ENCODE measurements at places on chromosomes 6 and 20. TPM values are rescaled to one million over a fixed set of nuclear protein-coding genes. Genes with fewer than 3 reads are reported as not detected.

Gene IPCEF1
- 0.16 TPM for total RNA-seq

Gene TOX2
- not detected for total RNA-seq

Gene LAMA2
- total RNA-seq = 1.7 TPM

DNA sequence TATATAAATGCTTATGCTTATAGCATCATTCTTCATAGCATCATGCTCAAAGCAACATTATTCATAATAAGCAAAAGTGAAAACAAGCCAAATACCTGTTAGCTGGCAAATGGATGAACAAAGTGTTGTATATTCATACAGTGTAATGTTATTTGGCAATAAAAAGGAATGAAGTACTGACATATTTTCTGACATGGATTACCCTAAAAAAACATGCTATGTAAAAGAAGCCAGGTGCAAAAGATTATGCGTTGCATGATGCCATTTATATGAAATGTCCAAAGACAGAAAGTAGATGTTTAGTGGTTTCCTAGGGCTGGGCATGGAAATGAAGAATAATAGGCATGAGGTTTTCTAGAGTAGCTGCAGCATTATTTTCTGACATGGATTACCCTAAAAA, 77.1 kb downstream of the GFRA4 start:
- H3K4me1 ChIP-seq = no peaks in the 10 kb centered on the region
- no peak overlapping the region for H3K27ac ChIP-seq
- DNase-seq = no peak
- H3K4me3 ChIP-seq = no peak overlapping the region

GRCh38 chr6:17086469-17086868, 15.4 kb upstream of the STMND1 start:
- H3K4me3 ChIP-seq = no peak overlapping the region
- H3K27ac ChIP-seq = no peak overlapping the region
- no peaks in the 10 kb centered on the region for H3K36me3 ChIP-seq
- no peaks in the 10 kb centered on the region for H3K27me3 ChIP-seq
- H3K4me1 ChIP-seq = no peaks in the 10 kb centered on the region

DNA sequence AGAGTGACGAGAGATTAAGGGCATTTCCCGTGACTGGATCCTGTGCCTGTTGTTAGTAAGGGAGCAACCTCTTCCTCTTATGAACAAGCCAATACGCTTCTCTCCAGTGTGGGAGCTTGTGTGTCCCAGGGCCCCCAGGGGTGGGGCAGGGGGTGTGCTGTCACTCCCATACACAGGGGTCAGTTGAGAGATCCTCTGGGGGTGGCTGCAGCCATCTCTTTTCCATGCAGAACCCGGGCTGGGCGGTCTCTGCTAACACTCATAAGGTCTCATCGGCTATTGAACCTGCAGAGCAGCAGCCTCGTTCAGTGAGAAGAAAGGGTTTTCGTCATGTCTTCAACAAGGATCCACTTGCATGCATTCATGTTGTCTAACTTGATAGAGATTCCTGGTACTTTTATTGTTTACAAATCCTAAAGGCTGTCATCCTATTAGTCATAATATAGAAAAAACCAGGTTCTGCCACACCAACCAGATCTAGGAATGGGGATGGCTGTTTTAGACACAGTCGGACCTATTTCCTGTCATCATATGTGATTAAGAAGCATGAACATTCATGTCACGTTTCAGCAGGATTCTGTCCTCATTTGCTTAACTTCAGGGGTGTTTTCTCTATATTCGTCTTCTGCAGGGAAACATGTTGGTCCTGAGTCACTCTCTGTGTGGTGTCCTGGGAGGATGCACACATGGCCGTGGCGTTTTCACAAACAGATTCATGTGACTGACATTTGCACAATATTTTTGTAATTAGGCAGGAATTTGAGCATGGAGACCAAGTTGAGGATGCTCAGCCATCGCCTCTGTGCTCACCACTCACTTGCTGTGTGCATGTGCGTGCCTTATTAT, 13.3 kb upstream of the THBS2 start:
- DNase-seq = no peak
- no peak overlapping the region for H3K27ac ChIP-seq
- peaks cover 15% of the 10 kb centered on the region for H3K4me1 ChIP-seq
- H3K36me3 ChIP-seq = no peaks in the 10 kb centered on the region

- DNase-seq = no peak
- no peak overlapping the region for H3K27ac ChIP-seq
- no peaks in the 10 kb centered on the region for H3K4me1 ChIP-seq
- no peaks in the 10 kb centered on the region for H3K36me3 ChIP-seq
- no peaks in the 10 kb centered on the region for H3K27me3 ChIP-seq
Measured at GRCh38 chr20:39270837-39271604, 308.9 kb downstream of the DHX35 start.

GRCh38 chr6:161226009-161226964, 47.6 kb downstream of the AGPAT4 start:
- peaks cover 21% of the 10 kb centered on the region for H3K4me1 ChIP-seq
- H3K36me3 ChIP-seq = no peaks in the 10 kb centered on the region
- H3K27me3 ChIP-seq = no peaks in the 10 kb centered on the region
- H3K4me3 ChIP-seq = no peak overlapping the region

DNA sequence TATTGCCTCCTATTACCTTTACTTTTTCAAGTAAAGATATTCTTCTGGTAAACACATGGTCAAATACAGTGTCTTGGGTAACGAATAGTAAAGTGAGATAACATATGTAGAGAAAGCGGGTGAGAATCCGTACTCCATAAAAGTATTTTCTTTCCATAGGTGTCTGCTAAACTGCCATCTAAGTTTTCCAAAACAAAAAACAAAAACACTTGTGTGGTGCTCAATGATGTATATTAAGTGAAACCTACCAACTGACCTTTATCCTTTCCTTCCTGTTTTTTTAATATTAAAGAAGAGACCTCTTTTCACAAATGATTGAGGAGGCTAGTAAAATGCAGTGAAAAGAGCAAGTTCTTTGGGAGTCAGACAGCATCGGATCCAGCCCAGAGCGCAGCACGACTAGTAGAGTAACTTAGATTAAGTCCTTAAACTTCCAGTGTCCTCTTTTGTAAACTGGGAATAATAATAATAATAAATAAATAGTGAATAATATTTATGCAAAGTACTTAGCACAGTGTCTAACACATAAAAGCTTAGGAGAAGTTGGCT, 437 bp upstream of the CDKAL1 start:
- peak overlapping the region; percentile 90 for H3K27ac ChIP-seq
- peak overlapping the region; percentile 92 for H3K4me3 ChIP-seq
- DNase-seq = no peak
- H3K4me1 ChIP-seq = peaks cover 8% of the 10 kb centered on the region

GRCh38 chr20:18042229-18042628, 15.5 kb downstream of the OVOL2 start:
- no peaks in the 10 kb centered on the region for H3K36me3 ChIP-seq
- DNase-seq = no peak
- H3K4me3 ChIP-seq = no peak overlapping the region
- H3K27ac ChIP-seq = no peak overlapping the region
- H3K27me3 ChIP-seq = peaks cover 2% of the 10 kb centered on the region

GRCh38 chr6:133202610-133203343, 38.4 kb upstream of the EYA4 start:
- no peaks in the 10 kb centered on the region for H3K36me3 ChIP-seq
- no peaks in the 10 kb centered on the region for H3K27me3 ChIP-seq
- no peak overlapping the region for H3K4me3 ChIP-seq
- DNase-seq = peak; percentile 57
- no peak overlapping the region for H3K27ac ChIP-seq

GRCh38 chr20:3377644-3378043, 29.8 kb downstream of the DNAAF9 start:
- no peak overlapping the region for H3K27ac ChIP-seq
- H3K4me1 ChIP-seq = no peaks in the 10 kb centered on the region
- DNase-seq = no peak

GRCh38 chr6:28537065-28537464, 11.4 kb downstream of the GPX5 start:
- DNase-seq = no peak
- H3K36me3 ChIP-seq = no peaks in the 10 kb centered on the region
- H3K4me1 ChIP-seq = no peaks in the 10 kb centered on the region
- no peak overlapping the region for H3K27ac ChIP-seq
- peak overlapping the region; percentile 68 for H3K4me3 ChIP-seq

All from astrocyte (in vitro differentiated cells and primary cell).